ENCODE measurements at places on chromosomes 6 and 20. TPM values are rescaled to one million over a fixed set of nuclear protein-coding genes. Genes with fewer than 3 reads are reported as not detected.

DNA sequence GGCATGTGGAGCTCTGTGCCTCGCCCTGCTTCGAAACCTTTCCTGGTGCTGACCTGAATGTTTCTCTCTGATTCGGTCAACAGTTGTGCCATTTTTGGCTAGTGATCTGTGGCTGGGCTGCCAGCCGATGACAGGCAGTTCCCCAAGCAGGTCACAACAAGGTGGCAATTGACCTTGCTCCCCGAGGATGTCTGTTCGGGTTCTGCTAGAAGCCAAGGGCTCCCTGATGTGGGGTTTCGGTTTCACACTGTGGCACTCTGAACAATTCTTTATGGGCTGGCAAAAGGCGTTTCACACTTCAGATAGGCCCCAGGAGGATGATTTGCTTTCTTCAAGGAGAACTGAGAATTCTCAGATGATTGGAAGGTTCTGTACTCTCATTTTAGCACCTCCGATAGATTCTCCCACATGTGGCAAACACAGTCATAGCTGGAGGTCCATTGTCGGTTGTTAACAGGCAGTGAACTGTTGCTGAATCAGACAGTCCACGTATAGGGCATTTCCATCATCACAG is 135.6 kb downstream of the SLC24A3 start:
- DNase-seq = no peak

DNA sequence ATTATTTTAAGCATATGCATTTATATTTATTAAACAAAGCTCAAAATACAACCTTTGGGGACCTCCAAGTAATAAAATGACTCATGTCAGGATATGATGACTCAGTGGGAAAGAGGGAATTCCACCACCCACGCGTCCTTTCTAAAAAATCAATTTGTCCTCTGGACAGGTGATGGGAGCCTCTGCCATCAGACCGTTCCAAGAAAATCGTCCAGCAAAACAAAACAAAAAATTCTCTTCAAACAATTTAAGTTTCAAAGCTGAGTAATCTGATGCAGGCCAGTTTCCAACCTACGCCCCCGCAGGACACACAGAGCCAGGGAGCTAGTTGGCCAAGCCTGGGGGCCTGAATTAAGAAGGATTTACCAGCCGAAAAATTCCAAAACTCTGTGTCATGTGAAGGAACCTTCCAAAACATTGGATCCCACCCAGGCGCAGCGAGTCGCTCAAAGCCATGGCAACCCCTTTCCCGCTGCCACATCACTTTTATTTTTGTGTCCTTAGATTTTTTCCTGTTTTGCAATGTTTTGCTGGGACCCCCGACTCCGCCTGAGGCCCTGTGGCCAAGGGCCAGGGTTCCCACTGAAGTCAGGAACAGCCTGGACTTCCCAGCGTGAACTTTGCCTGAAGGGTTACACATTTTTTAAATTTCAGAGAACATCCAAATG is 95.3 kb downstream of the NFATC2 start:
- DNase-seq = peak; percentile 97

MRPS26 gene
- 29.6 TPM for total RNA-seq

ACTL10 gene
- 1.4 TPM for total RNA-seq

DNA sequence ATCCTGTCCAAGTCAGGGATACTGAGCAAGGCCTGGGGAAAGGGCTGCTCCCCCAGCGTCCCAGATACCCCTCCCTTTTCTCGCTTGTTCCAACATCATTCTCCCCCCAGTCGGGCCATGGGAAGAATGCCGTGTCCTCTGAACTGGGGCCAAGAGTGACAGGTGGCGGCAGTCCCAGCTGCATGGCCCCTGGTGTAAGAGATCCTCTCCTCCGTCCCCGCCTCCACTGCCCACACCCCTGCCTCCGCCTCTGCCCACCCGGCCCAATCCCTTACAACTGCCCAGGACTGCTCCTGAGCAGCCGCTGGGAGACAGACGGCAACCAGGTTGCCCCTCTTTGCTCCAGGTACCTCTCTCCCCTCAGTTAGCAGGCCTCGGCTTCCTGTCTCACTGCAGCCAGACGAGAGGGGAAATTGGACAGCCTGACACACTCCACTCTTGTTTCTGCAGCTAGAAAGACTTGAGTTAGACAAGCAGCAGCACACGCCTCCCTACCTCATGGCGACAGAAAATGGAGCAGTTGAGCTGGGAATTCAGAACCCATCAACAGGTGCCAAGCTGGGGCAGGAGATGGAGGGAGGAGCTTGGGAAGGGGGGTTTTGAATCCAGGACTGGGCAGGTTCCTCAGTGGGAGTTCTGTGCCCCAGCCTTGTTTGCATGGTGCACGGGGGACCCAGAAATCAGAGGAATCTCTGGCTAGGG is at the start of gene MYLK2:
Gene MYLK2, plus strand, starts transcription at position 274 of the 702 bp plus-strand sequence. Its CDS starts 225 bp downstream, at position 499.
- no peak for DNase-seq

- DNase-seq = no peak
These were observed 72.8 kb downstream of the TTLL2 start for GRCh38 chr6:167397712-167398111.

GRCh38 chr6:38498805-38499445 is 140.8 kb downstream of the BTBD9 start:
- DNase-seq = no peak

DNA sequence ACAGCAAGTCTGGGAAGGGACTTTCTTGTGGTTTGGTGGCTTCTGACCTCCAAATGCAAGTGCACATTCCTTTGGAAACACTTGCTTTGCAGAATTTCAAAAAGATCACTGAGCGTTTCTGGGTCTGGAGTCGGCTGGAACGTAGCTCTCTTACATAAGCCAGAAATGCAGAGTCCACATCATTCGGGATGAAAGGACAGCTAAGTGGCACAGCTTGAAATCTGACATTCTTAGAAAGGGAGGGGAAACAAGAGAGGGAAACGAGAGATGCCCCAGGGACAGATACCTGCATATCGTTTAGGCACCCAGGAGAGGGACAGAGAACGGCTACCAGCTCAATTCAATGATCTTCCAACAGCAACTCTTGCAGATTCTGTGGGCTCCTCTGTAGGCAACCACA is 118.7 kb downstream of the NFATC2 start:
- DNase-seq = no peak

DNA sequence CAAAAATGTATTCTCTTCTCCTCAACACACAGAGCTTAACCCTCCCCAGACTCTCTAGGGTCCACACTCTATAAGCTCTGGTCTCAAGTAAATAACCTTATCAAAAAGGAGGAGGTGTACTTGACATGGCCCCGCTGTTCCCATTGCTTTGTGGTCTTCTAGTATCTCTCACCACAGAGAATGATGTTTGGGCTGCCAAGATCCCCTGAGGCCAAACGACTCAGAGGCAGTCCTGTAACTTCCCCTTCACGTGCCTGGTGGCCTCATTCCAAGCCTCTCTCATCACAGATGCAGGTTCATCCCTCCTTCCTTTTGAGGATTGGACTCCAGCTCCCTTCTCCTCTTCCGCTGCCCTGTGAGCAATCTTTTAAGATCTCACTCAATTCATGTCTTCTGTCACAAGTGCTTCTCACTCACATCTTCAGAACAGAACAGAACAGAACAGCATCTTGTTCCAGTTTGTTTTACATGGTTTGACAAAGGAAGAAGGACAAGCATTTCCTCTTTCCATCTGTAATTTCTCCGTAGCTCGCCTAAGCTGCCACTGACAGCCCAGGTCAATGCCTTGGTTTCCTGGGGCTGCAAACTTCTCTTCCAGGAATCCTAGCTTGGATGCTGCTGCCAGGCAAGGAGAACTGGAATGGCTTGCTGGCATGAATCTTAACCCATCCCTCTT is 541.5 kb downstream of the CD83 start:
- no peak for DNase-seq

- no peak for DNase-seq
These were observed 12.8 kb downstream of the SUN5 start for GRCh38 chr20:32991383-32991782.

DNA sequence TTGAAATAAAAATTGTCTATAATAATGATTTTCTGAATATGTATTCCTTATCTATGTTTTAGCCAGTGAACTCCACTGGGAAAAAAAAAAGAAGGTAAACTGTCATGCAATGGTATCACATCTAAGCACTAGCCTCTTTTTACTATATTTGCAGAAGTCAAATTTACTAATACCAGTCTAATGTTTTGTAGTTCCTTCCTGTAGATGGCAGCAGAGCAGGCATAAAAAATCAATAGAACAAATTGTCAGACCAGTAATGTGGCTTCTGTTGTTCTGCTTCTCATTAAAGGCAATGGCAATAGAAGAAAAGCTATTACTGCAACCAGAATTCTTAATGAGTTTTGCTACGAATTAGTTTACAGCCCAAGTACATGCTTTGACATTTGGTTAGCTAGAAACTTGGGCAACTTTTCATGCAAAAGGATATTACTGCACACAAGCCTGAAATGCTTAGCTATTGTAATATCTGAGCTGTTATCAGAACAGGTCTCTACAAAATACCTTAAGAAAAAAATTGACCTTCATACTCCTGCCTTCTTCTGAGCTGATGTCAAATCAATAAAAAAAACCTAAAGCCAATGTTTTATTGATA is 476.9 kb downstream of the KHDRBS2 start:
- DNase-seq = no peak

GRCh38 chr6:424741-425417 is 33.3 kb downstream of the IRF4 start:
- DNase-seq = no peak

FAM209B gene
- total RNA-seq = not detected

DNA sequence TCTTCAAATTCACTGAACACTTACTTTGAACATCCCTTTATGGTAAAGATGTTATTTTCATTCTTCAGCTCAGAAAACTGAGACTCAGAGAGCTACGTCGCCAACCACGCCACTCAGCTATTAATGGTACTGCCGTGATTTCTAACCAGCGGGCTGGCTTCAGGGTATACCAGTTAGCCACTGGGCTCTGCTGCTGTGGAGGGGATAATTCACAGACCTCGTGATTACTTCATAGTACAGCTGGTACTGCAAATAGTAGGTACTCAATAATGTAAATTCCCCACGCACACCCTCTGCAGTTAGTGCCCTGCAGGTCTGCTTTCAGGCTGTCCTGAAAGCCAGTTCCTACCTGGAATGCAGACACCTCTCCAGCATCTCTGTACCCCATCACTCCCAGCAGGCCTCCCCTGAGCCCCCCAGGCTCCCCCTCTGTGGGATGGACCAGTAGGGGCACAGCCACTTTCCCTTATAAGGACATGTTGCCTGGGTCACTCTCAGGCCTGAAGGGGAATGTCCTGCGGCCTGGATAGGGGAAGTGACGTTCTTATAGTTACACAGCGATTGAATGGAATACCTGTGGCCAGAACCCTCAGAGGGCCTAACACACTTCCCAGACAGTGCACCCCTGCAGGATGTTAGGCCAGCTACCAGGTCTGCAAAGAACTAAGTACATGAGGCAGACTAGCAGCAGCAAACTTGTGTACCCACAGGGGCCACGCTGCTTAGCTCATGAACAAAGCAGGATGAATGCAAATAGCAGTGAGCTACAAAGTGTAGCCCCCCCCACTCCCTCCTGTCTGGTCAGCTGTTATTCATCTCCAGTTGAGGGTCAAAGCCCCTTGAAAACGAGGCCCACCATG is 1.3 kb upstream of the OCSTAMP start:
- DNase-seq = no peak

GRCh38 chr6:154441995-154442310 is 68.5 kb downstream of the CNKSR3 start:
- DNase-seq = no peak

PPP1R18 gene
- total RNA-seq = 25.2 TPM

DNA sequence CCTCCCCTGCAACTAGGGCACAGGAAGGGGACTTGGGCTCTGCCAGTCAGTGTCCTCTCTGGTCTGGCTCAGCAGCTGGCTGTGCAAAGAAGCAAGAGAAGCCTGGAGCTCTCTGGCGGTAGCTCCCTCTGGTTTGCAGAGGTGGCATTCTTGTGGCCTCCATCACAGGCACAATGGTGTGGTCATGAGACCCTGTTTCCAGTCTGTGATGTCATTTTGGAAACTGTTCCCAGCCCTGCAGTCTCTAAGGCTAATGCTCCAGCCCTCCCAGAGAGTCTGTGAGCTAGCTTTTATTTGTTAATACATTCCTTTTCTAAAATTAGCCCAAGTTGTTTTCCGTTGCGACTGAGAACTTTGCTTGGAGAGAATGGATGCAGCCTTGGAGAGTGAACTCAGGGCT is 69.5 kb upstream of the FOXQ1 start:
- no peak for DNase-seq

- DNase-seq = no peak
These were observed 268.5 kb downstream of the TAF4 start for GRCh38 chr20:61797200-61797599.

RSPH9 gene
- 0.25 TPM for total RNA-seq
